ENCODE measurements at places on chromosomes 3 and 15. TPM values are rescaled to one million over a fixed set of nuclear protein-coding genes. Genes with fewer than 3 reads are reported as not detected.

DNA sequence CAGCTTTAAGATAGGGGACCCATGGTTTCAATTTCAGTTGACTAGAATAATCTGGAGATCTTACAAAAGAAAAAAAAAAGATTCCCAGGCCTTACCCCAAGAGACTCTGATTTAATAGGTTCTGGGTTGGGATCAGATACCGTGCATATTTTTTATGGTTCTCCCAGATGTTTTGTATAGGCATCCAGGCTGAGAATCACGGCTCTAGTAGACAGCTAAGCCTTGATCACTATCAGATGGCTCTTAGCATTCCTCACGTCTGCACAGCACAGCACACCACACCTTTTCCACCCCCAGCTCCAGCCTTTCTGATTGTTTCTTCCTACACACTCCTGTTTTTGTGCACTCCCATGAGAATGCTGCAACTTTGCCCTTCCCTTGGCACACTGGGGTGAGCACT lies 40.8 kb downstream of the TMEM45A start:
- H3K4me1 ChIP-seq = peaks cover 28% of the 10 kb centered on the region
- H3K36me3 ChIP-seq = no peaks in the 10 kb centered on the region
- H3K4me3 ChIP-seq = no peak overlapping the region
- no peaks in the 10 kb centered on the region for H3K27me3 ChIP-seq

DNA sequence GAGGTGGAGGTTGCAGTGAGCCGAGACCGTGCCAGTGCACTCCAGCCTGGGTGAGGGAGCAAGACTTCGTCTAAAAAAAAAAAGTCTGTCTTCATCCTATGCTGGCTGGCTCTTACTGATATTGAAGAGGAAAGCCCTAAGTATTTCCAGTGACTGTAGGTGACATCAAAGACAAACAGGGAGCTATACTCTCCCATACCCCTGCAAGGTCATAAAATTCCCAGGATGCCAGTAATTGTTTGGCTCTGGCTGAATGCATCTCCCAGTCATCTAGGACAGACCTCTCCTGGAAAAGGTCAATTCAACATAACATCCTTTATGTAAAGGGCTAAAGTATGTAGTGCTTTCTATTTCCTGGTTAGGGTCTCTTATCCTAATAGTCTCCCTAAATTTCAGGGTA lies 8.0 kb downstream of the ZBBX start:
- no peak overlapping the region for H3K27ac ChIP-seq
- no peaks in the 10 kb centered on the region for H3K36me3 ChIP-seq
- H3K27me3 ChIP-seq = no peaks in the 10 kb centered on the region
- no peak overlapping the region for H3K4me3 ChIP-seq
- DNase-seq = no peak

- H3K27me3 ChIP-seq = no peaks in the 10 kb centered on the region
- H3K36me3 ChIP-seq = no peaks in the 10 kb centered on the region
- H3K4me3 ChIP-seq = no peak overlapping the region
- no peak for DNase-seq
- H3K27ac ChIP-seq = no peak overlapping the region
- H3K4me1 ChIP-seq = no peaks in the 10 kb centered on the region
Observed at GRCh38 chr15:37536967-37537605, 397.4 kb upstream of the TMCO5A start.

Gene THPO
- total RNA-seq = 0.78 TPM

Gene TMED3
- 27.7 TPM for total RNA-seq

Gene CEP19
- 3.1 TPM for total RNA-seq

Gene PDZRN3
- total RNA-seq = 68.1 TPM
